DMS79 (cell line): ENCODE measurements at places on chromosomes 13 and 19.

DNA sequence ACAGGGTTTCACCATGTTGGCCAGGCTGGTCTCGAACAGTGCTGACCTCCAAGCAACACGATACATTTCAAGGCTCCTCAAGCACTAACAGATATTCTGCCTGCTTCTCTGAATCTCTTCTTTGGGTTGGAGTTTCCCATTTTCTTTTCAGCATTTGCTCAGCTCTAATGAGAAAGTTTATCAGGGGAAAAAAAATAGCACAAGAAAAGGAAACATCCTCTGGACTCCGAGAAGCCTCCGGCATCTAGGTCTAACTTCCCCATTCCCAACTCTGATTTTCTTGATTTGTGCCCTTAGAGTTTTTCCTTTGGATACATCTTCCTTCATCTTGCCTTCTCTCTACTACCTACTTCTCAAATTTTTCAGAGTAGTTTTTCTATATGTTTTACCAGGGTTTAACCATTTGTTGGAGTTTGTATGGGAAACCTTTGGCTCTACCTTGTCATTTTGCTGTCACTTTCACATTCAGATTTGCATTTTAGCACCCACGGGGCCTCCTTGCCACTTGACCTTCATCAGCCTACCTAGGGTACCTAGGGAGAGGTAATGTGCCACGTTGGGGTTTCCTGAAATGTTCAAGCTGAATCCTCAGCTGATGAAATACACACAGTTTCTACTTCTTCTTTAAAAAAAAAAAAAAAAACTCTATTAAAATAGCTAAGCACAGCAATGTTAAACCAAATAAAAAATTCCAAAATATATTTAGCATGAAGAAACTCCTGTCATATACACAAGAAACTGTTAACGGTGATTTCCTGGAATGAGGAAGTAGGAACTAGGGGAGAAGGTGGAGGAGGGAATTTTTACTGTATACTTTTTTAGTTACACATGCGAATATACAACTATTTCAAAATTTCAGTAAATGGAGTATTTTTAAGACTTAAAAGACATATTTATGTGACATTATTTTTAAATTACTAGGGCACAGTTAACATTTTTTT is 5.1 kb upstream of the USP12 start:
- DNase-seq = no peak

GRCh38 chr13:56713656-56714055 is 427.1 kb upstream of the PRR20A start:
- no peak for DNase-seq

- no peak for DNase-seq
Observed at GRCh38 chr13:21046203-21046602, 15.2 kb downstream of the LATS2 start.

GRCh38 chr13:75762955-75763354 is 126.8 kb downstream of the LMO7 start:
- no peak for DNase-seq

GRCh38 chr19:39403331-39404312 is 3.0 kb upstream of the ZFP36 start:
- peak; percentile 70 for DNase-seq

GRCh38 chr19:2176337-2176994 is 12.7 kb downstream of the DOT1L start:
- DNase-seq = no peak

- peak; percentile 95 for DNase-seq
Observed at GRCh38 chr19:31214086-31214485, 135.2 kb downstream of the TSHZ3 start.

GRCh38 chr13:110397436-110398115 is 90.5 kb downstream of the COL4A2 start:
- DNase-seq = no peak

GRCh38 chr19:51663650-51664049 is 17.0 kb upstream of the SIGLEC14 start:
- DNase-seq = no peak
